ENCODE measurements at places on chromosomes 4 and X.
A peak's percentile ranks its signal among the peaks of the same experiment; 100 is the strongest.

- DNase-seq, result peak; percentile 2
Measured at GRCh38 chrX:148043271-148043855, 62.2 kb downstream of the FMR1NB start.

GRCh38 chr4:70715097-70715496, 6.7 kb upstream of the RUFY3 start:
- peak; percentile 34 for DNase-seq

GRCh38 chr4:168839758-168840391, 170.2 kb downstream of the CBR4 start:
- DNase-seq, result no peak

GRCh38 chr4:129668092-129668491, 572.1 kb downstream of the C4orf33 start:
- no peak for DNase-seq

GRCh38 chrX:40877887-40878286, 142.5 kb upstream of the MED14 start:
- peak; percentile 30 for DNase-seq

- peak; percentile 88 for DNase-seq
Measured at GRCh38 chr4:156774422-156774821, 197.2 kb downstream of the PDGFC start.

DNA sequence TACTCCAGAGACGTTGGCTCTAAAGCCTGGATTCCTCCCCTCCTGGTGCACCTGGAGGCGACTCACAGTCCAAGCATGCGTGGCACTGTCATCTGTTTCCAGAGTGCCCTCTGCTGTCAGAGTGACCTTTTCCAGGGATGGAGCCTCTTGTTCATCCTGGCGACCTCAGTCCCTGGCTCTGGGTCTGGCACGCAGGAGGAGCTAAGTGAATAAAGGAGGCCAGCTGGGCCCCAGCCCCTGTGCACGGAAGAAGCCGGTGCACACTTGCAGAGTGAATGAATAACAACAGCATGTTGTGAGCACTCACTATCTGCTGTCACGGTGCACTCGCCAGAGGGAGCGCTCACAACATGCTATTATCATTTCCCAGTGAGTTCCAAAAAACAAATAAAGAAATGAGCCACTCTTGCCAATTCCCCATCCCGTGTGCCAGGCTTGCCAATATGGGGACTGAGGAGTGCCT, 27.8 kb upstream of the PSAPL1 start:
- DNase-seq, result no peak

GRCh38 chr4:144174401-144175067, 34.0 kb upstream of the GYPA start:
- peak; percentile 41 for DNase-seq

GRCh38 chrX:44105228-44105913, 132.2 kb upstream of the NDP start:
- no peak for DNase-seq

DNA sequence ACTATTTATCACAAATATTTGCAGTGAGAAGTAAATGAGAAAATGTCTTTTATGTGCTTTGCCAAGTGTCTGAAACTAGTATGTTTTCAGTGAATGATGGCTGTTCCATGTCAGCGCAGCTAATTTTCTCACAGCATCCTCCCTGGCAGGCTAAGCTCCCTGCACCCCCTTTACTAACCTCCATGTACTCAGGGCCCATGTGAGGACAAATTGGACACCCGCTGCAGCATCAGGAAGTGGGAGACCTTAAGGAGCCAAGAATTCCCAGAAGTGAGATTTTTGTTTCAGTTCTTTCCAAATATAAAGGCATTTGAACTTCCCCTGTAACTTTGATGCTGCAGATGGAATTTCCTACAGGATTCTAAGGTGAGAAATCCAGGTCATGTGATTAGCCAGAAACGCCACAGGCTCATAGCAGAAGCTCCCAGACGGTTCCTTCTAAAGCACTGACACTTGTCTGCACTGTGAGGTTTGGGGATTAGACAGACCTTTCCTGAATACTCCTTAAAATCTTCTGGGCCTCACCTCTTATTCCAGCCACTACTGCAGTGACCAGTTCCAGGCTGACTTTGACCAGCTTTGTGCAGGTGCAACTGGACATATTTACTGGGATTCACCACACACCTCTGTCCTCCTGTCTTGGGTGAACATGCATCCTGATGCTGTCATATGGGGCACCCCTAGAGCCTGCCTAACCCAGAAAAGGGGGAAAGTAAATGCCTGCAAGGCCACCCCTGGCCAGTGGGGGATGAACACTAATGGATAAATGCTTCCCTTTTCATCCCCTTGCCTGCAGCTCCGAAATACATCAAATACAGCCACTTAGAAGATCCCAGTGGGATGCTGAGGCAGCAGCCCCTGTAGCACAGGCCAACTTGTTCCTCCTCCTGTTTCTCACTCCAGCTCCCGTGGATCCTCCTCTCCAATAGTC, 45.9 kb downstream of the LGI2 start:
- no peak for DNase-seq

- DNase-seq, result peak; percentile 23
Measured at GRCh38 chr4:80125252-80126177, 52.5 kb upstream of the ANTXR2 start.

DNA sequence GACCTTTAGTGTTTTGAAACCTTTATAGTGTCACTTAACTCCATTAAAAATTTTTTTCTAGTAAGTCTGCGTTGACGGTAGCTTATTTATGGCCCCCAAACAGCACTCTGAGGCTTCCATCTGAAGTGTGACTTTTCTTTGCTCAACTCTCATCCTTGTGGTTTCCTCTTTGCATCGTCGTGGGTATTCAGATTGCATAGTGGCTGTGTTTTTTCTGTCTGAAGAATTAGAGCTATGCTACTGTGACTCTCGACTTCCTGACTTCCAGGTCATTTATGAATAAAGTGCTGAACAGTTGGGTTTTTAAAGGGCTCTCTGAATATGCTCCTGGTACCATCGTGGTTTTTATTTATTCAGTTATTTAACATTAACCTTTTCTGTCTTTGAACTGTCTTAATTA, 44.9 kb downstream of the JADE1 start:
- no peak for DNase-seq

DNA sequence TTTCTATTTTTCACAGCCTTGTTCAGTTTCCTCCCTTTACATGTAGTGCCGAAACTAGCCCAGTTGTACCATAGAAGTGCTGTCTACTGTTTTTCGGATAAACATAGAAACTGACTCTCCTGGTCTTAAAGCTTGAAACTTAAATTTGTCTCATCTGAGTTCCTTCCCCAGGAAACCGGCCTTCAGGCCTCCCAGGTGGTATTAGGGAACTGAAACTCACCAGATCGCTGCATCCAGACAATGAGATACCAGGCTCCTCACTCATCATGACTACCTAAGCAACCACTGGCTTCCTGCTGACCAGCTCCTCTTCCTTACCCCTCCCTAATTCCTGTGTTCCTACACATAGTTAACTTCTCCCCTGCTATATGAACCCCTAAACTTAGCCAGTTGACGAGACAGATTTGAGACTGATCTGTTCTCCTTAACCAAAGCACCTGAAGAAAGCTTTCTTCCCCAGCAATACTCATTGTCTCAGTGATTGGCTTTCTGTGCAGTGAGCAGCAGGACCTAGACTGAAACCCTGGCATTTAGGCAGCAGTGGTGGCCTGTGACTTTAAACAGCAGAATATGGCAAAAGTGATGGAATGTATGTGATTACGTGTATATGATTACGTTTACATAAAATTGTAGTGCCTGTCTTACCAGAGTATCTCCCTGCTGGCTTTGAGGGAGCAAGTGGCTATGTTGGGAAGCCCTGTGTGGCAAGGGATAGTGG, 959.1 kb upstream of the LCORL start:
- no peak for DNase-seq

DNA sequence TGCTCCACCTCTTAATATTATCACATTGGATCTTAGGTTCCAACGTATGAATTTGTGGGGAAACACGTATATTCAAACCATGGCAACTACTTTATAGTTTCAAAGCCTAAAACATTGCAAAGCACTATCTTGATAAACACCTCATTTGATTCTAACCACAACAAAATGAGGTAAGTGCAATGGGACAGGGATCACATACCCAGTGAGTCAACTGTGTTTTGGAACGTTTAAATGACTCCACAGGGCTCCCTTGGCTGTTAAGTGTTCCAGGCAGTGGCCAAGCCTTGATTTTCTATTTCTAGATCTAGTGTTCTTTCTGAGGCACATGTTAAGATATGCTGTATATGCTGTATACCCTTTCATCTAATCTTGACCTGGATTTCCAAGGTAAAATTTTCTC, 54.5 kb upstream of the C1QTNF7 start:
- no peak for DNase-seq

DNA sequence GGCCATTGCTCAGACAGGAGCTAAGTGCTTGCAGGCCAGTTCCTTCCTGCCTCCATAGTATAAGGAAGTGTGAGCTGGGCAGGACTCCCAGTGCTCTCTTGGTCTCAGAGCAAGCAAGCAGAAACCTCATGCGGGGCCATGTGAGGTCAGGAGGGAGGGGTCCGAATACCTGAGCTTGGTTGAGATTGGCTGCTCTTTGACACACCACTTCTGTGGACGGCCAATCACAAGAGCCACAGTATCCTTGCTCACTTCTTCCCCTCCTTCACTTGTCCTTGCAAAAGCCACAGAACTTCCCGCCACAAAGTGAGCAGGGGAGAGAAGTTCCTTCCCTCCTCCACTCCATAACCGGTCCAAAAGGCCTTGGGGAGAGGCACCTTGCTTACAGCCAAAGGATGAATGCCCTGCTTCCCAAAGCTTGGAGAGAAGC, 56.7 kb downstream of the PRPS1 start:
- peak; percentile 29 for DNase-seq

- DNase-seq, result no peak
Measured at GRCh38 chrX:19372547-19373331, 29.0 kb downstream of the PDHA1 start.

DNA sequence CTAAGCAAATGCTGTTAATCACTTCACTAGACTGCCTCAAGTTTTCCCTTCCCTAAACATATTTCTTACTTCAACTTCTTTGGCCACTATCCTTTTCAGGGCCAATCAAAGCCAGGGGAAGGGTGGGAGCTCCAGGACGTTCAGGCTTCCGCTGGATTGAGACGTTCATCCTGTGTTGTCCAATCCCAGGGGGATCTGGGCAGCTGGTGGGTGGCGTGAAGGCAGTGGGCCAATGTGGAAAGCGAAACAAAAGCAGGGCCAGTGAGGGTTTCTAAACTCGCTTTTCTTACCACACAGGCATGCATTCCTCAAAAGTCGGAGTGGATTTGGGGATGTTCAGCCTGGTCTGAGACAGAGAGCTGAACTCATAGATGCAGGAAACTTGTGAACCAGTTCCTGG, 7.6 kb downstream of the CXCL13 start:
- DNase-seq, result no peak

DNA sequence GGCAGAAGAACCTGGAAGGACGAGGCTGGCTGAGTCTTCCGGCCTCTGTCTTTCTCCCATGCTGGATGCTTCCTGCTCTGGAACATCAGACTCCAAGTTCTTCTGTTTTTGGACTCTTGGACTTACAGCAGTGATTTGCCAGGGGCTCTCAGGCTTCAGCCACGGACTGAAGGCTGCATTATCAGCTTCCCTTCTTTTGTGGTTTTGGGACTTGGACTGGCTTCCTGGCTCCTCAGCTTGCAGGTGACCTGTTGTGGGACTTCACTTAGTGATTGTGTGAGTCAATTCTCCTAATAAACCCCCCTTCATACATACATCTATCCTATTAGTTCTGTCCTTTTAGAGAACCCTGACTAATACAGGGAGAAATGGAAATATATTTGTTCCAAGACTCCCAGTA, 265.8 kb downstream of the PCDH18 start:
- DNase-seq, result no peak

GRCh38 chr4:150008546-150008945, 69.7 kb upstream of the DCLK2 start:
- DNase-seq, result no peak

GRCh38 chrX:100217547-100217946, 192.5 kb downstream of the PCDH19 start:
- DNase-seq, result no peak

DNA sequence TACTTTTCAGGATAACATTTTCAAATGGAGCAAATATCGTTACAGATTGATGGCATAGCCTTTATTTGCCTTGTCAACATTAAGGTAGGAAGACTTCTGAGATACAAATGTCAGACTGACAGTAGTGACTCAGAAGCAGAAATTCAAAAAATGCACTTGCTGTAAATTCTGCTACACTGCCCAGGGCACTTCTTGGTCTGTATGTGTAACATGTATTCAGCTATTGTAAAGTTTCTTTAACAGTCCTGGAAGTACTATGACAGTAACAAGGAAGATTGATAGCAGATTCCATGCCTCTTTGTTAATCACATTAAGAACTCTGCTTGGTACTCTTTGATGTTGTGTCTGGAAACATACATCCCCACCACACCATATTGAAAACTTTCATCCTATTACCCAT, 69.6 kb upstream of the PCDH18 start:
- no peak for DNase-seq

DNA sequence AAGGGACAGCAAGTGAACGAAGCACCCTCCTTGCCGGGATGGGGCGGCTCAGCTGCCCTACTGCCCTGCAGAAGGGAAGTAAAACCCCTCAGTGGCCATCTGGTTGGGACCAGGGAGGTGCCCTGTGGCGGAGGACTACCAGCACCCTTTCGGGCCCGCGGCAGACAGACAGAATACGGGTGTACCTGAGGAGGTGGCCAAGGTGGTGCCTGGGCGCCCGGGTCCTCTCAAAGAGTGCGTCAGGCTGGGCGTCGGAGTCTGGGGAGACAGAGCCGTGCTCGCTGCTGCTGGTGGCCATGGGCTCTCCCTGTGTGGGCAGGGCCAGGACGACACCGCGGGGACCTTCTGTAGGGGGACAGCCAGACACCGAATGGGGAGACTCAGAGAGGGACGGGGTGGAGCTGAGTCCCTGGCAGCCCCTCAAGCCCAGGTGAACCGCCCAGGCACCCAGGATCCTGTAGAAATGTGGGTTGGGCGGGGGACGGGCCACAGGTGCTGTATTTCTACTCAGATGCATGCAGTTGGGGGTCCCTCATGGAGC, 29.7 kb downstream of the PDHA1 start:
- DNase-seq, result no peak

- no peak for DNase-seq
Measured at GRCh38 chrX:85244450-85245211, 840 bp downstream of the ZNF711 start.

- DNase-seq, result no peak
Measured at GRCh38 chrX:98755912-98756311, 1654.2 kb downstream of the PCDH19 start.

DNA sequence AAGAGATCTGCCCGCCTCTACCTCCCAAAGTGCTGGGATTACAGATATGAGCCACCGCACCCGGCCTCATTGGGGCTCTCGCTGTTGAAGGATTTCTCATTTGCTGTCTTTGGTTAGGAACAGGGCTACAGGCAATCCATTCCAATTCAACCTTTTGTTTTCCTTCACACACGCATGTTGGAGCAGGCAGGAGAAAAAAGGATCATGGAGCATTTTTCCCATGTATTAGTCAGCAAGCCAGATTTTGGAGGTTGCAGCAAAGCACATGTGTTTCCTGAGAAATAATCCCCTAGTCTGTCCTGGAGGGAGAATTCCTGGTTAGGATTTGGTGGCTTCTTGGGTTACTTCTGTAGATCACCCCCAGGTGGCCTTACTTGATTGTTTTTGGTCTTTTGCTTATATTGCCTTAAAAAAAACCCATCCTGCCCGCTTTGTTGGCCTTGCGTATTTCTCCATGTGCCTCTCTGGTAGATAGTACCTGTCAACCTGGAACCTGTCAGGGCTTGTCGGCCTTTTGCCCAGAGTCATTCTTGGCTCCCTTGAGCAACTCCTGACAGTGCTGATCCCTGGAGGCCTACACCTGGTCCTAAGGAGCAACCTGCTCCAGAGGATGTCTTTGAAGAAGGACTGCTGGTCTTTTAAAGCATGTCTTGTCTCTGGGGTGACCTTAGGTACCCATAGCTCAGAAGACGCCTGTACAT, 82.4 kb upstream of the CLCN4 start:
- no peak for DNase-seq

GRCh38 chr4:15385515-15385914, 42.3 kb upstream of the C1QTNF7 start:
- DNase-seq, result no peak
